ENCODE measurements at places on chromosomes 5 and 9.

GRCh38 chr5:154117050-154117449, 73.5 kb upstream of the GALNT10 start:
- no peak for DNase-seq

DNA sequence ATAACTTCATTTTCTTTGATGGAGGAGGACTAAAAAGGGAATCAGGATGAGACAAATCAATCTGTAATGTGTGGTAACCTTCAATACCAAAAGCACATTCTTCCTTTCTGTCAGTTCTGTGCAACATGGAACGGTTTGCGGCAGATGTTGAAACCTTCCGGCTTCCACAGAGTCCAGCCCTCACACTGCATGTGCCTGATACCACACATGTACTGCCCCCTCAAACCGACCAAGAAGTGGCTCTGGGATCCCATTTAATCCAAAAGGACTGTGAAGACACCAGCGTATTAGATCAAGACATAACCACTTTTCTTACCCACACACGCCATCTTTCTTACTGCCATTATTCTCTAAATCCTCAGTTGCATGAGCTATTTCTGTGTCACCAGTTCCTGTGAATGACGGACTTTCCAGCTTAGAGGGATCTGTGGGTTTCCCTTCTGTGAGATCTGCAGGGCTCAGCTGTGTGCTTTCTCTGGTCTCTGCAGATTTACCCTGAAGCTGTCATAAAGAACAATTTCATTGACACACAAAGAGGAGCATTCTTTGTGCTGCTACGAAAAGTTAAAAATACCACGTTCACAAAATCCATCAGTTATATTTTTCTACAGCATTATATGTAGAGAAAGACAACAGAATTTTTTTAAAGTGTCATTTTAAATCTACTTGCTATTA, 25.8 kb downstream of the NSUN2 start:
- no peak for DNase-seq

- DNase-seq, result no peak
Measured at GRCh38 chr5:23994581-23995370, 487.4 kb downstream of the PRDM9 start.

GRCh38 chr5:126464016-126464415, 40.8 kb downstream of the GRAMD2B start:
- DNase-seq, result no peak

DNA sequence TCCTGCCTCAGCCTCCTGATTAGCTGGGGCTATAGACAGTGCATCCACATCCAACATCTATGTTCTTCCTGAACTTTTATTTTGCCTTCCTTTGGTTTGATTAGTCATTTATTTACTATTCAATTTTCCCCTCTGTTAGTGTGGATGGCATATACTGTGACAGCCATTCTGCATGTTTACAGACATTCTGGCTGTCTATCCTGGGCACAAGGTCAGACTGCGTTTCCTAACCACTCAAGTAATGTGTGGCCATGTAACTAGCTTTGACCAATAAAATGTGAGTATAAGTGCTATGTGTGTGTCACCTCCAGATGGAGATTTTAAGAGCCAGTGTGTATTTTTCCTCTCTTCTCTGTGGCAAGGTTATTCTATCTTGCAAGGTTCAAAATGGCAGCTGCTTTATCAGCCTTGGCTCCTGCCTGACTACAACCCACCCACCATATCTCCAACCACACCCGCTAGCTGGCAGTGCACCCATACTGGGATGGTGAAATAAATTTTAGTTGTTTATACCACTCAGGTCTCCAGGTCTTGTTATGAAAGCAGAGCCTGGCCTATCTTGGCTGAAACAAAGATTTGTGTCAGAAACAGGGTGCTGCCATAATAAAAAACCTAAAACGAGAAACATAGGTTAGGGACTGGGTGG, 32.2 kb downstream of the PDE6A start:
- no peak for DNase-seq

DNA sequence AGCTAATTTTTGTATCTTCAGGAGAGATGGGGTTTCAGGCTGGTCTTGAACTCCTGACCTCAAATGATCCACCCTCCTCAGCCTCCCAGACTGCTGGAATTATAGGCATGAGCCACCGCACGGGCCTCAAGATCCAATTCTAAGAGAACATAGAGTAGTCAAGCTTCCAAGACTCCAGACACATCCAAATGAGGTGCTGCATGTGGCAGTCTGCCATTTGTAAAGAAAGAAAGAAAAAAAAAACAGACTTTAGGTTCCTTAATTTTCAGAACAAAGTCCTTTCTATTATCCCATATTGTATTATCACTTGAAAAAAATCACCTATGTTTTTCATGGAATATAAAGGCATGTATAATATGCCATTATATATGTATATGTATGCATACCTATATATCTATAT, 2104.5 kb downstream of the MAT2B start:
- DNase-seq, result no peak

DNA sequence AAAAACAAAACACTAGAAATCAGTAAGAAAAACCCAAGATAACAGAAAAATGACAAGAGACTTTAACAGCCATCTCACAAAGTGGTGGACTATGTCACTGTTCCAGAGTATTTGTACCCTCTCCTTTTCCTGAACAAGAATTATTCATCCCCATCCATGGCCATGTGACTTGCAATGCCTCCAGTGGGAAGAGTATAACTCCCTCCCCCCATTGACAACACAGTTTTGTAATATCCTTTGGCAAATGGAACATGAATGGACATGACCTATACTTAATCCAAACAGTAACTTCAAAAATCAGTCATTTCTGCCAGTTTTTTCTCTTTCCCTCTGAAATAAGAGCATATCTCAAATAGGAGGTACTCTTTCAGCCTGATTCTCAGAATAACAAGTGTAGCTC, 33.9 kb downstream of the PTBP3 start:
- DNase-seq, result no peak

GRCh38 chr9:83106263-83106662, 43.3 kb upstream of the RASEF start:
- no peak for DNase-seq

- DNase-seq, result no peak
Measured at GRCh38 chr9:133071484-133072150, 9.8 kb downstream of the CEL start.

DNA sequence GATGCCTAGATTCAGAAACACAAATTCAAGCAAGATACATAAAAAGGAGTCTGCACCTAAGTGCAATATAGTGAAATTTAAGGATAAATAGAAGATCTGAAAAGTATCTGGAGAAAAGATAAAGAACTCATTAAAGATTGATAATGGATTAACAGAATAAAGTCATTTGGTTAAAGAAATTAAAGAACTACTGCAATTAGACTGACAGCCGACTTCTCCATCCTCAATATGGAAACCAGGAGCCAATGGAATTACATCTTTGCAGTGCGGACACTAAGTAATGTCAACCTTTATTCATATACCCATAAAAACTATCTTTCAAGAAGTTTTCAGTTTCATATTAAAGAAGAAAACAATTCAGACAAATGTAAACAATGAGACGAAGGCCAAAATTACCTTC, 81.0 kb downstream of the MRPL36 start:
- DNase-seq, result no peak

DNA sequence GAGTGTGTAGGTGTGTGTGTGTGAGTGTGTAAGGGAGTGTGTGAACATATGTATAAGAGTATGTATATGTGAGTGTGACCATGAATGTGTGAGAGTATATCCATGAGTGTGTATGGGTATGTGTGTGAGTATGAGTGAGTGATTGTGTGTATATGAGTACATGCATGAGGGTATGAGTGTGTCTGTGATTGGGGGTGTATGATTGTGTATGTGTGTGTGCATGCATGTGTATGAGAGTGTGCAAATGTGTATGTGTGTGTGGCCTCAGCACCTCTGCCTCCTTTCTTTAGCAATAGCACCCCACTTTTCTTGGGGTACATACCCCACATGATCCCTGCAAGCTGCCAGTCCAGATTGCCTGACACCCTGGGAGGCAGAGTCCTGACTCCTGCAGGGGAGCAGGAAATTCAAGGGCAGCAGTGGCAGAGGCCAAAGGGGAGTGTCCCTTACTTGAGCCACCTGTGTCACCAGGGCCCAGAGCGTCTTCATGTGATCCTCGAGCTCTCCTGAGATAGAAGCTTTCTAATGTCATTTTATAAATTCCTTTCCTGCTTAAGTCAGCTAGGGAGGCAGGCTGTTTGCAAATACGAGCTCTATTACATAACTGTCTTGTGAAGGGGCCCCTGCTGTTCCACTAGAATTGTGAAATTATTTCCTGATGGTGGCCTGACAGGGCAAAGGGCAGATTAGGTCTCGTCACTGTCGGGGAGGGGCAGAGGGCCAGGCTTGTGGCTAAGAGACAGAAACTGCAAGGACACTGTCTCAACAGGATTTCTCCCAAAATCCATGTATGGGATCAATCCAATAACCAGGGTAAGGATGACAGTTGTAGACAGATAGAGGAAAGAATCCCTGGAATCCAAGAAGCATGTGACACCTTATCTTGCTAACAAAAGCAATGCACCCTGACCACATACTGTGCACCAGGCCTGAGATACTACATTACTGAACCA, 389.1 kb downstream of the GADD45G start:
- no peak for DNase-seq

GRCh38 chr5:137286025-137286610, 213.0 kb downstream of the SPOCK1 start:
- no peak for DNase-seq

DNA sequence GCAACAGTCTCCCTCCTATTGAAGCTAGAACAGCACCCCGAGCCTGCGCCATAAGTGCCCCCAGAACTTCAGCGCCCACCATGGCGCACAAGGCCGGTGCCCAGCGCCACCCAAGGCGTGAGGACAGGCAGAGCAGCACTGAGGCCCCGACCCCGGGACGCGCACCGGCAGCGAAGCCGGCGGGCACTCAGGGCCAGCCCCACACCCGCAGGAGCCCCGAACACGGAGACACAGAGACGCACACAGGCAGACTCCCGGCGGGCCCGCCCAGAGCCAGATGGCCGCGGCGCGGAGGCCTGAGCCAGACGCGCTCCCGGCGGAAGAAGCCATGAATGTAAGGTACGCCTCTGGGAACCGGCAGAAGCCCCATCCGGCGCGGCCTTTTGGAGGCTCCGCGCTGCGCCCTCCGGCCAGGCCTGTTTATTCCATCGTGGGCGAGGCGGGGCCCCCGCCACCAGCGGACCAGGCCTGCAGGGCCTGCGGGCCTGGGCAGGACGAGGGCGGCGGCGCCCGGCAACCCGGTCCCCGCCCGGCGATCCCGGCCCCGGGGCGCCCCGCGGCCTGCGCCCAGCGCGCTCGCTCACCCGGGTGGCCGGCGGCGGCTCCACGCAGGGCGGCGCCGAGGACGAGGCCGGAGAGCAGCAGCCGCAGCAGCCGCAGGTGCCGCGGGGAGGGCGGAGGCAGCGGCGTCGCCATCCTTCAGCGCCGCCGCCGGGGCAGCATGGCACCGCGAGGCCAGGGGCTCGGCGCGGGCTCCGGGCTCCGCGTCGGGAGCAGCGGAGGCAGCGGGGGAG, 486 bp downstream of the NPDC1 start:
- no peak for DNase-seq

- no peak for DNase-seq
Measured at GRCh38 chr9:95907794-95908193, 32.3 kb downstream of the ERCC6L2 start.

DNA sequence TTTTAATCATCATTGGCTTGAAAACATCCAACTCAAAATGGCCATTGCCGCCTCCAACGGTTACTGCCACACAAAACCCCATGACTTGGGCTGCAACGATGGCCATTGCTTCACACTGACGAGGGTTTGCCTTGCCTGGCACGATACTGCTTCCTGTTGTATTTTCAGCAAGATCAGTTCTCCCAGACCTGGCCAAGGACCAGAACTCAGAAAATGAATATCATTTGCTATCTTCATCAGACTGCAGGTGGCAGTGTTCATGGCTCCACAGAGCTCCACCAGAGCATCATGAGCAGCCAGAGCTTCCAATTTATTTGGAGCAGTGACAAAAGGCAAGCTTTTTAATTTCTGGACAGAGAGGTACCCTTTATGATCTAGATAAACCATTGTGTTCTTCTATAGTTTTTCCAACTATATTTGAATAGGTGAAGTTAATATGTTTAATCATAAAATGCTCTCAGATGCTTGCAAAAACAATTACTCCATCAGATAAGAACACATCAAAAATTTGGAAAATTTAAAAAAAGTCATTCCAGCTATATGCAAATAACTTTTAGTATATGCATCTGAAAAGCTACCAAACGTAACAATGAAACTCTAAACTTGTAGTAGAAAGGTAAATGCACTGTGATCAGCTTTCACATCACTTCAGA, 10.4 kb downstream of the AMACR start:
- no peak for DNase-seq

DNA sequence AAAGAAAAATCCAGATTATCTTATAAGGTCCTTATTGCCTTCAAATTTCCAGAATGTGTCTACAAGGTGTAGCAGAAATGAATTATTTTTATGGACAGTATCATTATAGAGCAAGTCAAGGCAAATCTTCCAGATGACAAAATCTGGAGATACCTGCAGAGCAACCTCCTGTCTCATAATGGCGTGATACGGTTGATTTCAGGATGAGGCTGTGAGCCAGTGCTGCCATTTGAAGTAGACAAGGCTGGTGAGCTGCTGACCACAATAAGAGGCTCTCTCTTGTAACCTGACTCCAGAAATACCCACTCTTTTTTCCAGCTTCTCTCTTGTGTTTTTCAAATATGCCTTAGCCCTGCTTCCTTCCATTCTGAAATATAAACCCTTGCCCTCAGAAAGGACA, 108.2 kb downstream of the HTR1A start:
- no peak for DNase-seq

DNA sequence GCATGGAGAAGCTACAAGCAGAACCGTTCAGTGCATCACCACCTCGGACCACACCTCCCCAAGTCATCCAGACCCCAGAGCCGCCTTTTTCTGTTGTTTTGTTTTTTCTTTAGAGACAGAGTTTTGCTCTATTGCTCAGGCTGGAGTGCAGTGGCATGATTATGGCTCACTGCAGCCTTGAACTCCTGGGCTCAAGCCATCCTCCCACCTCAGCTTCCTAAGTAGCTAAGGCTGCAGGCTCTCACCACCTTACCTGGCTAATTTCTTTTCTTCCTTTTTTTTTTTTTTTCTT, 13.5 kb upstream of the SFXN1 start:
- no peak for DNase-seq

DNA sequence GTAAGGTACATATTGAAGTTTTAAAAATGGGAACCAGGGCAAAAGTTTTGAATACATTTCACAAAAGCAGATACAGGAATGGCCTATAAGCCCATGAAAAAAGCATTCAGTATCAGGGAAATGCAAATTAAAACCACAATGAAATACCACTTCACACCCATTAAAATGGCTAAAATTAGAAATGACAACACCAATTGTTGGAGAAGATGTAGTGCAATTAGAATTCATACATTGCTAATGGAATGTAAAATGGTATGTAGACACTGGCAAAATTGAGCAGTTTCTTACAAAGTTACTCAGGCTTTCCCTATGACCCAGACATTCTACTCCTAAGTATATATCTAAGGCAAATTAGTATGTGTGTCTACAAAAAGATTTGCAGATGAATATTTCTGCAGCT, 34.2 kb downstream of the CDC14B start:
- no peak for DNase-seq

Data from stimulated activated CD8-positive, alpha-beta memory T cell treated with anti-CD3 and anti-CD28 coated beads, Interleukin-2, amount 100 ng/mL, for 1 hour (primary cell).